Activated CD4-positive, alpha-beta memory T cell treated with anti-CD3 and anti-CD28 coated beads for 36 hours (primary cell): ENCODE measurements at places on chromosomes 16 and 17. TPM values are rescaled to one million over a fixed set of nuclear protein-coding genes. Genes with fewer than 3 reads are reported as not detected.

GRCh38 chr17:73698966-73699365 is 54.7 kb upstream of the SDK2 start:
- no peak overlapping the region for H3K4me3 ChIP-seq
- no peaks in the 10 kb centered on the region for H3K27me3 ChIP-seq
- H3K27ac ChIP-seq, result no peak overlapping the region
- no peak for DNase-seq
- H3K36me3 ChIP-seq, result no peaks in the 10 kb centered on the region

DNA sequence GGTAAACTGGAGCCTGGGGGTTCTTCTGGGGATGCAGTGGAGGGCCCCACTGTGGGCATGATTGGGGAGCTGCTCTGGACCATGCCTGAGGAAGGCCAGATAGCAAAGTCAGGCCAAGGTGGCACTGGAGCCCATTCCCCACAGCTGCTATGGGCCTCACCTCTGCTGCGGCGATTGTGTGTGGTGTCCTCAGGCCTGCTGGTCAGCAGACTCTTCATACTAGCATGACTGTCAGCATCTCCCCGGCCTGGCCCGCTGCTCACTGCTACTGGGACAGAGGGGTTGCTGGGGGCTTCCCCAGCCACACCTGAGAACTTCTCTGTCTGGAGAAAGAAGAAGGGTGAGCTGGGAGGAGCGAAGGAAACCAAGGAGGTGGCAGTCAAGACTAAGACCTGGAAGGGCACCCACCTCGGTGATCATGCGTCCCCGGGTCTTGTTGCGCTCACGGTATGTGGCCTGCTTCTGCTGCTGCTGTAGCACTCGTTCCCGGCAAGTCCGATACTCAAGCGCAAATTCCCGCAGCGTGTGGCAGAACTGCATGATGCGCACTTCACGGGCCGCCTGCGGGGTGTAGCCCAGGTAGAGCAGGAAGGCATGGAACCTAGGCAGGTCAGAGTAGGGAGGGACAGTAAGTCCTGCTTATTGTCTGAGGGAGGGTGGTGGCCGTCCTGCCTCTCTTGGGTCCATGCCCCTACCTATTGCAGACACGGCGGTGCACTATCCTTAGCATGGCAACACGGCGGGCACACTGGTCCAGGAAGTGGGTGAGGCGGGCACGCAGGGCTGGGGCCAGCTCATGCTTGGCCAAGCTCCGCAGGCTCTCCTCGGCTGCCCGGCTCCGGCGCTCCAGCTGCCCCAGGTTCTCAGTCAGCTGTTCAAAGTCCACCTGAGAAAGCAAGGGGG is 3.2 kb downstream of the TMEM208 start:
- peaks cover 27% of the 10 kb centered on the region for H3K4me1 ChIP-seq
- DNase-seq, result no peak
- no peaks in the 10 kb centered on the region for H3K27me3 ChIP-seq
- H3K36me3 ChIP-seq, result peaks cover 38% of the 10 kb centered on the region
- no peak overlapping the region for H3K4me3 ChIP-seq

DNA sequence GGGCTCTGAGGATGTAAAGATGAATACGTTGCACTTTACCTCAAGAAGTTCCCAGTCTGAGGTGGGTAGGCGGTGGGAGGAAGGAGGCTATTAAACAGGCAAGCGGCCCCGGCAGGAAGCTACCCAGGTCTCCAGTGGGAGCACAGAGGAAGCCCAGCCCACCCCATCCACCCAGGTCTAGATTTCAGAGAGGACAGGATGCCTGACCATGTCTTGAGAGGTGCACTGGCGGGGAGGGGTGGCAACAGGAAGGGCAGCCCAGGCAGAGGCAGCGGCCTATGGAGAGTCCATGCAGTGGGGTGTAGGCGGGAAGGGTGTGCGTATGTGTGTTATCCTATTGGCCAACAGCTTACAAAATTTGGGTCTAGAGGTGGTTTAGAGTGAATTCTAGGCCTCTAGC is 13.9 kb downstream of the SARM1 start:
- peaks cover 25% of the 10 kb centered on the region for H3K4me1 ChIP-seq
- no peaks in the 10 kb centered on the region for H3K27me3 ChIP-seq
- DNase-seq, result peak; percentile 61
- no peak overlapping the region for H3K27ac ChIP-seq
- H3K36me3 ChIP-seq, result peaks cover 19% of the 10 kb centered on the region
- peak overlapping the region; percentile 88 for H3K4me3 ChIP-seq

Gene PRSS27
- 2.4 TPM for total RNA-seq

GRCh38 chr16:50457423-50457822 is 88.6 kb upstream of the BRD7 start:
- H3K36me3 ChIP-seq, result no peaks in the 10 kb centered on the region
- no peak overlapping the region for H3K27ac ChIP-seq
- H3K4me3 ChIP-seq, result no peak overlapping the region
- DNase-seq, result peak; percentile 32
- peaks cover 5% of the 10 kb centered on the region for H3K4me1 ChIP-seq

DNA sequence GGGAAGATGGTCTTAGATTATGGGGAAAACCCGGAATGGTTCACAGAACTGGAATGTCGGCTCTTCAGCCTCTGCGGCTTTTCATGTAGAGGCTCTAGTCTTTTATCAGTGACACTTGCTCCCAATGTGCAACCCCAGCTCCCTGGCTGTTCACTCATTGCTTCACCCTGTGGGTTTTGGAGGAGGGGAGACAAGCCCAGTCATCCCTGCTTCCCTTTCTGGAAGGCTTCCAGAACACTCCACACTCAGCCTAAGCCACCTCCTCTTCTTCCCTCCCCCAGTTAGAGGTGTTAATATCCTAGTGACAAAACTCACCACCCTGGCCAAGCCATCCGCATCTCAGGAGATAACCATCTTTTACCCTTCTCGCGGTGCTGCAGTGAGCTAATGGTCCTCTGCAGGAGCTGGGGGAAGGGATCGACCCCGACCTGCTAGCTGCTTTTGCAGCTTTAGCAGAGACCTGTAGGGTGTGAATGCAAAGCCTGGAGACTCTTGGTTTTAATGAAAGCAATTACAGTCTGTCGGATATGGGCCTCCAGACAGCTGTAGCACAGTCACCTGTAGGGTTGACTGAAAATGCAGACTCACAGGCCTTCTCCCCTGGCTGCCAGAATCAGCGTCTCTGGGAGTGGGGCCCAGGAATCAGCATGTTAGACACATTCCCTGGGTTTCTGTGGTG is 24.3 kb upstream of the LASP1NB start:
- H3K27ac ChIP-seq, result peak overlapping the region; percentile 79
- peak; percentile 49 for DNase-seq
- H3K27me3 ChIP-seq, result no peaks in the 10 kb centered on the region
- H3K4me3 ChIP-seq, result peak overlapping the region; percentile 12

- H3K27ac ChIP-seq, result no peak overlapping the region
- H3K4me3 ChIP-seq, result no peak overlapping the region
- no peak for DNase-seq
- no peaks in the 10 kb centered on the region for H3K4me1 ChIP-seq
- H3K27me3 ChIP-seq, result no peaks in the 10 kb centered on the region
These were observed 15.5 kb upstream of the ACSF3 start for GRCh38 chr16:89078172-89078571.

Gene PTX4
- not detected for total RNA-seq

GRCh38 chr16:69188716-69189115 is 1.8 kb downstream of the SNTB2 start:
- H3K27ac ChIP-seq, result no peak overlapping the region
- peak overlapping the region; percentile 85 for H3K4me3 ChIP-seq
- no peaks in the 10 kb centered on the region for H3K27me3 ChIP-seq
- peaks cover 3% of the 10 kb centered on the region for H3K36me3 ChIP-seq

DNA sequence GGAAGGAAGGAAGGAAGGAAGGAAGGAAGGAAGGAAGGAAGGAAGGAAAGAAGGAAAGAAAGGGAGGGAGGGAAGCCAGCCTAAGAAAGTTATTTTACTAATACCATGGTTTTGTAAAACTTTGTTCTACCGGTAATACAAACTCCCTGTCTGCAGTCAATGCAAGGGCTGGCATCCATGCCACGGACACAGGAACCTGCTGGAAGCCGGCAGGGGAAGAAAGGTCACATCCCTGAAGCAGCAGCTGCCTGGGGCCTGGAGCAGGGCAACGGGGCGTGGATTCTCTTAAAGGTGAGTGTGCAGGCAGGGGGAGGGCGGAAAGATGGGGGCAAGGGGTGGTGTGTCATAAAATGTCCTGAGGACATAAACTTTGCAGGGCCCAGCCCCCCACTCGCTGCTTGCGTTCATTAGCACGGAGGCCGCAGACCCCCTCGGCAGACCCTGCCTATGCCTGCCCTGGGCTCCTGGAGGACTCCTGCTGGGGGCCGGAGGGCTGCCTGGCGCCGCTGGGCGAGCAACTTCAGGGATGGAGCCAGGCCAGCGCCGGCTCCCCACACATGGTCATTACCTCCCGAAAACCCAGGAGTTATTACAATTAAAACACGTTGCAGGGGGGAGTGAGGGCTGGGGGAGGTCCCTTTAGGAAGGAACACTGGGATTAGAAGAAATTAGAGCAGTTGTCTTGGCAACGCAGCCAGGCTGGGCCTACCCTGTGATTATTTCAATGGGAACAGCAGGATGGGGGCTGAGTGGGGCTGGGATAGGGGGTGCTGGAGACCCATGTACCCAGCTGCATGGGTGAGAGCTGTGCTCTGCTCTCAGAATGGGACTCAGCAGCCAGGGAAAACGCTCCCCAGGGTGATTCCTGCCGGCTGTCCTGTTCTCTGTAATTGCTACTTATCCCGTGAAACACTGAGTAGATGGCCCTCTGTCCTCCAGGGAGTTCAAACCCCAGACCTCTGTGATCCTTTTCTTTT is 257.9 kb downstream of the SOX9 start:
- peaks cover 3% of the 10 kb centered on the region for H3K27me3 ChIP-seq
- H3K4me3 ChIP-seq, result no peak overlapping the region
- H3K4me1 ChIP-seq, result no peaks in the 10 kb centered on the region

Gene DHRS7C
- total RNA-seq, result not detected

- no peak overlapping the region for H3K27ac ChIP-seq
- no peak for DNase-seq
These were observed 2.6 kb downstream of the LGALS3BP start for GRCh38 chr17:78976907-78977680.

DNA sequence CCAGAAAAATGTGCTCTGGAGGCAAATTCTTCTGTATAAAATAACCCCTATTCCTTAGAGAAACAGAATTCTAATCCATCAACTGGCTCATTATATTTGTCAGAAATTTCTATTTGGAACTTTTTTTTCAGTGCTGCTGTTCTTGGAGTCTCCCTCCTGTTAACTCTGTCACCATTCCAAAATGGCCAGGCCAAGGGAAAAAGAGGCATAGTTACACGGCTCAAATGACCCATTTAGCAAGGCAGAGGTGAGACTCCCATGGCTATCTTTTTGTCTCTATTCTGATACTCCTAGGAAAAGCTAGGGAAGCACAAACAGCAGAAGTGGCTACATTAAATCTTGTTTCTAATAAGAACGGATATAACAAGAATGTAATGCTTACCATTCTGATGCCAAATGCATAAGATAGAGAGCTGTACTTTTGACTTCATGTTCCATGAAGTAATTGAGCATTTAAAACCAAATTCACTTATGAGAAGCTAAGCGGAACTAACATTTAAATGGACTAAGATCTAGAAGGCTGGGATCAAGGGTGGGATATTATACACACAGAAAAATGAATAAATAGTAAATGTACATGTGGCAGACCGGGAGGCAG is 64.4 kb upstream of the CORO6 start:
- peaks cover 19% of the 10 kb centered on the region for H3K4me1 ChIP-seq
- no peaks in the 10 kb centered on the region for H3K27me3 ChIP-seq
- DNase-seq, result no peak
- H3K4me3 ChIP-seq, result no peak overlapping the region
